Right renal pelvis (tissue), 4 donors: ENCODE measurements at places on chromosomes 16 and 17.

- no peak for DNase-seq
These were observed 45.0 kb downstream of the RHOT1 start for GRCh38 chr17:32187271-32187670.

- DNase-seq, result no peak
These were observed 293.8 kb upstream of the AXIN2 start for GRCh38 chr17:65855245-65855644.

DNA sequence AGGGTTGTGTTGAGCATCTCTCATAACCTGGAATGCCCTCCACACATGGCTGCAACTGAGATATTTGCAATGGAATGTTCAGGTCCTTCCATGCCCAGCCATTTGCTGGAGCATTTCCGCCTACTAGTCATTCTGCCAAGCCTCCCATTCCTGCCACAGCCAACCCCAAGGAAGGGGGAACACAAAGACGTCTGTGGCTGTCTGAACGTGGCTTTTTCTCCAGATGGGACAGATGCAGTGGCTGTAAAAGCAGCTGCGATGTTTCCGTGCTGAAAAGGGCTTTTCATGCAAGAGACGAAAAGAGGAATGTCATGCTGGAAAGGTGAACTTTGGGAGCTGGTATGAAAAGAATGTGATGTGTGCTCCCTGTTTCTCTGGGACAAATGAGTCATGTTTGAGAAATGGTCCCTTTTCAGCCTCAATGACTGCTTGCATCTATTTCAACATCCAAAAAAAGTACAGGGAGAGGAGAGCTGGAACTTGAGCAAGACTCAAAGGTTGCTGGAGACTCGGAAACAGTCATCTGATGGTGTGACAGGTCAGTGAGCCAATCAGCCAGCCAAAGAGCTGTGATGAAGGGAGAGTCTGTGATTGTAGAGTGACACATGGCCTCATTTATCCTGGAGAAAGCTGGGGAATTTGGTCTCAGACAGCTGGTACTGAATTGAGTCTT, 208.9 kb downstream of the SHISA9 start:
- DNase-seq, result peak; percentile 51

DNA sequence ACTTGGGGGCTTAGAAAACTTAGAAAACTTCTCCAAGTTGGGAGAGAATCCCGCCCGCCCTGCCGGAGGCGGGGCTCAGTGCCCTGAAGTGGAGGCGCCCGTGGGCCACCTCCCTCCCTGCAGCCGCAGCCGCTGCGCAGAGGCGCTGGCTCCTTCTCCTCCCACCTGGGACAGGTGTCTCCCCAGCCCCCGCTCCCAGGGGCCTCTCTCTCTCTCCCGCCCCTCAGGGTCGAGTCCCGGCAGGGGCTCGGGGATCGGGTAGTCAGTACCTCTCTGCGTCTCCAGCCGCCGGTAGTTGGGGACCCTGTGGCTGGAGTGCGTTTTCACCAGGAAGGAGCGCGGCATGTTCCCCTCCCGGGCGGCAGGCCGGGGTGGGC, 257 bp downstream of the SNAI3 start:
- DNase-seq, result no peak

DNA sequence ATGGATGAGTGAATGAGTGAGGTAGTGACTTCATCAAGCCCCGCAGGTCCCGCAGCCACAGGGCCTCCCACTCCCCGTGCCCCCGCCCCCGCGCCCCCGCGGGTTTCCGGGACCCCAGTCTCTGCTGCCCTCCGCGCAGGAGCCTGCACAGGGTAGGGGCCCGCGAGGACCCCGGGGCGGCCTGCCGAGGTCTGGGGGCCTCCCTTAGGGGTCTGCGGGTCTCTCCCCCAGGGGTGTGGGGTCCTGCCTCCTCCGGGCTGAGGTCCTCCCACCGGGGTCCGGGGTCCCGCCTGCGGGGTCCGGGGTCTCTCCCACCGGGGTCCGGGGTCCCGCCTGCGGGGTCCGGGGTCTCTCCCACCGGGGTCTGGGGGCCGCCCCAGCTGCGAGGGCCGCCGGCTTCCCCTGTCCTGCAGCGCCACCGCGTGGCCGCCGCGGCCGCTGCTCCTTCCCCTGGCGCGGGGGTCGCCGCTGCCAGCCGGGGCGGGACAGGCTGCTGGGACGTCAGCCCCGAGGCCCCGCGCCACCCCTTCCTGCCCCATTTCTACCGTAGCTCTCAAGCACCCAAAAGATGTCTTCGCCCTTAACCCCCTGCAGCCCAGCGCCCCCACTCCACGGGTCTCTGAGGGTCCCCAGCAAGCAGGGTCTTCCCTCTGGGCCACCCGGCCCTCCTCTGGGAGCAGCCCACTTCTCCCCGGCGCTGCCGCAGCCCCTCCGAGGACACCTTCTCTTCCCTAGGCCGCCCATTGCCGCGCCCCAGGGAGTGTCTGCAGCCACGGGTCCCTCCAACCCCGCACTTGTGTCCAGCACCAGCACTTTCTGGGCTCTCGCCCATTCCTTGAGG, 10.4 kb upstream of the CHMP6 start:
- no peak for DNase-seq

DNA sequence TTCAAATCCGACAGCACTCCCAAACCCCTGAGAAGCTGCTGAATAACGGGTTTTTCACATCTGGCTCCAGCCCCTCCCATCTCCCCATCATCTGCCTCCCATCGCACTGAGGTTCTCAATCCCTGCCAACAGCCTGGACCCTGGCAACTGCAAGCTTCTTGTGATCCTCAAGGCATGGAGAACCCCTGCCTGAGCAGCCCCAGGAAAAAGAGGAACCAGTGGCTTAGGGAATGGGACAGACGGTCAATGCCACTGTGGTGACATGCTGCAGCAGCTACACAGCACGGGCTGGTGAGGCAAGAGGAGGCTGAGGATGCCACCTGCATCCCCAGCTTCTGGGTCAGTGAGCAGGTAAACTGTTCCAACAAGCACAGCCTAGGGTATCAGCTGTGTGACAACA, 3.3 kb upstream of the MBTPS1 start:
- DNase-seq, result no peak

DNA sequence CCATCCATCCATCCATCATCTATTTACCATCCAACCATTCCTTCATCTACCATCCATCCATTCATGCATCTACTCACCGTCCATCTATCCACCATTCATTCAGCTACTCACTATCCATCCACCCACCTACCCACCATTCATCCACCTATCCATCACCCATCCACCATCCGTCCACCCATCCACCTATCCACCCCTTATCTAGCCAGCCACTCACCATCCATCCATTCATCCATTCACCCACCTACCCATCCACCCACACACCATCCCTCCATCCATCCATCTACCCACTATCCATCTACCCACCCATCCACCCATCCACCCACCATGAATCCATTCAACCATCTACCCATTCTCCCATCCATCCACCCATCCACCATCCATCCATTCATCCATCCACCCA, 26.6 kb downstream of the BCO1 start:
- DNase-seq, result no peak

GRCh38 chr16:78784771-78785170, 685.3 kb downstream of the WWOX start:
- no peak for DNase-seq

DNA sequence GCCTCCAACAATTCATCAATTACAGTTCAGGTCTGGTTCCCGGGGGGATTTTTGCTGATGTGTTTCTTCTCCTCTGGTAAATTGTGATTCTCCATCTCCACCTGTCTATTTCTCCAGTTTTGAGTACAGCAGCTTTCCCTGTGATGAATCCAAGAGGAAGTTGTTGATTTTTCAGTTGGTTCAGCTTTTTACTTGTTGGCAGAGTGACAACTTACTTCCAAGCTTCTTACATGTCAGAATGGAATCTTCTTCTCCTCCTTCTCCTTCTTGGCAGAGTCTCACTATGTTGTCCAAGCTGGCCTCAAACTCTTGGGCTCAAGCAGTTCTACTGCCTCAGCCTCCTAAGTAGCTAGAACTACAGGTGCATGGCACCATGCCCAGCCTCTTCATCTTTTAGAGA, 33.4 kb upstream of the TMEM92 start:
- no peak for DNase-seq

DNA sequence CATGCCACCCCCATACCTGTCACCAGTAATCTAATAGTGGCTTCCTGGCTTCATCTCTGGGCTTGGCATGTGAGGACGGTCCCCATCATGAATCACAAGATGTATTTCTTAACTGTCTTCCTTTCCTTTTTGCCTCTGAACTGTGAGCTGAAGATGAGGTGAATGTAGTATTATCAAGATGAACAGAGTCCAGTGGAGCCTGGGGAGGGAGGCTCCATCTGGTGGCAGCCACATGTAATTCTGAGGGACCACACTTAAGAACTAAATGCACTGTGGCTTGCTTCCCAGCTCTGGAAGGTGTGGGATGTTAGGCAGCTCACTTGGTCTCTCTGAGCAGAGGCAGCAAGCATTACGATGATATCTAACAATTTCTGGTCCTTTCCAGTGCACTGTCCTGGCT, 354.9 kb upstream of the ASIC2 start:
- no peak for DNase-seq

- DNase-seq, result no peak
These were observed at the start of gene CTRB1 for GRCh38 chr16:75218256-75219076. TSS of gene CTRB1 (plus strand) at chr16:75218988. CDS start at chr16:75219008, 20 bp downstream.

DNA sequence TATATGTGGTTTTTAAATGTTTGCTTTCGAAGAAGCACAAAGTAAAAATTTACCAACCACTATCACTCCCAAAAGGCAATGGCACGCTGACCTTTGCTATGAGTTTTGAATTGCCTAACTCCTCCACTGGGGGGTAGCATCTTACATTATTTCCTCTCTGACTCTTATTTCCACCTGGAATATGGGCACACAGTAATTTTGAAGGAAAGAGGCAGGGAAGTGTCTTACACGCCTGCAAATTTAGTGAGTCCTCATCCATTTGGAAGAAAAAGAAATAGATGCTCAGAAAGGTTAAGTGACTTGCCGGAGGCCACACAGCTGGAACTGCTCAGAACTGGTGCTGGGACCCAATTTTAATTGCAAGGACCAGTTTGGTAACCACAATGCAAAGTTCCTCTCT, 29.9 kb upstream of the IRX6 start:
- no peak for DNase-seq

DNA sequence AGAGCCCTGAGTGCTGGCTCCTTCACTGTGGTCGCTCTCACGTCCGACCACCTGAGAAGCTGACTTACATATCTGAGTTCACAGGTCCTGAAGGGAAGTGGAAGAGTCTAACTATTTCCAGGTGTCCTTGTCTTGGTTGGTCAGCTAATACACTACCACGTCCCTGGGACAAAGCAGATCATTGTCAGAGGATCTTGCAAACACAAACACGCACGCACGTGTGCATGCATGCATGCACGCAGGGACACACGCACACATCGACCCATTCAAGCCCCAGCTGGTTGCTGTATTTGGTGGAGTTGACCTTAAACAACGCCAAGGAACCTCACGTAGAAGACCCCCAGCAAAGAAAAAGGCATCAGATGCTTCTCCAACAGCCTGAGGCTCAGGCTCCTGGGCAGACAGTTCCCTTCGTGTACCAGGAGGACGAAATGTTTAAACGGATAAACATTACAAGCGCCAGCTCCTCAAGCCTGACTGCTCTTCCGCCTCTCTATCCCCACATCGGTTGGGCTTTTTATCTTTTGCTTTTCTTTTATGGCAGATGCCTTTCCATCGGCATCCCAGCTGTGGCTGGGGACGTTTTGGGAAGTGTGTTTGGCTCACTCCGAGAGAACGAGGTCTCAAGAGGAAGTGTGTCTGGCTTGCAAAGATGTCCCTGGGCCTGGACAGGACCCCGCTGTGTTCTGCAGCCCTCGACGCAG, 95.8 kb downstream of the TBC1D16 start:
- no peak for DNase-seq

GRCh38 chr17:81707725-81708646, 4.1 kb upstream of the SLC25A10 start:
- DNase-seq, result no peak

DNA sequence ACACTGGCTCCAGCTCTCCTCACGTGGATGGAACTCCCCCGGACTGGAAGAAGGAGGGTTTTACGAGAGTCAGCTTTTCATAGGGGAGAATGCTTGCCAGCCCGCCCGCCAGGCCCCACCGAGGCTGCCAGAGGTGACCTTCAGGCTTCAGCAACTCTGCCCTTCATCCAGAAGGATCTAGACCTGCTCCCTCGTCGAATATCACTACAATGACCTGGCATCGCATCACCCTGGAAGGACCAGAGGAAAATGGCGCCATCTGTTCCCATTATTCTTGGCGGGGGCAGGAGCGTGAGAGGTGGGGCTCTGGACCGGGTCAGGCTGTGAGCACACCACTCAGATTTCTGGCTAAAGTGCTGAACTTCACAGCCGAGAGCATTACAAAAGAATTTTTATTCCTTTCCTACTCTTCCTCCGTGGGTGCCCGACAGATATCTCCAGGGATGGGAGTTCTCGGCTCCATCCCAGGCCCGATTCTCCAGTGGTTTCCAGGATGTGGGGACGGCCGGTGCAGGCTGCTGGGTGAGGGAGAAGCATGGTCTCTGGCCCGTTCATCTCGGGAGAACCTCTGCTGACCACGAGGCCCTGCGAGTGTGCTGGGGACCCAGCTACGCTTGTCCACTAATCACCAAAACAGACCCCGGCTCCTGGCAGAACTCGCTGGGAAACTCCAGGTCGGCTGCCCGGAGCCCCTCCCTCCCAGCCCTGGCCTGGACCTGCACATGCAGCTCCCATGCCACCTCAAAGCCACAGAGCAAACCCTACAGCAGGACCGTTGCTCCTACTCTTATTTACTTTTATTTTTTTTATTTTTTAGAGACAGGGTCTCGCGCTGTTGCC, 36.8 kb upstream of the ZNF469 start:
- DNase-seq, result no peak

DNA sequence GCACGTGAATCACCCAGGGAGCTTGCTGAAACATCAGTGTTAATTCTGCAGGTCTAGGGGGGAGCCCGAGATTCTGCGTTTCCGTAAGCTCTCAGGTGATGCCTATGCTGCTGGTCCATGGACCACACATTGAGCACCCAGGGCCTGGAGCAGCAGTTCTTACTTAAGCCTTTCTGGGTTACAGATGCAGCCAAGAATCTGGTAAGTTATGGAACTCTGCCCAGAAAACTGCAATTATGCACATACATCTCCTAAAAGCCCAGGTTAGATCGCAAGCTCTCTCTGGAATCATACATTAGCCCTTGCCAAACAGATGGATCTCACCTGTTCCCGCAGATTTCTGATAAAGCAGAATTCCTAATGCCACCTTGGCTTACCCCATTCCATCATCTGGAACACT, 265.9 kb upstream of the SALL1 start:
- DNase-seq, result no peak

DNA sequence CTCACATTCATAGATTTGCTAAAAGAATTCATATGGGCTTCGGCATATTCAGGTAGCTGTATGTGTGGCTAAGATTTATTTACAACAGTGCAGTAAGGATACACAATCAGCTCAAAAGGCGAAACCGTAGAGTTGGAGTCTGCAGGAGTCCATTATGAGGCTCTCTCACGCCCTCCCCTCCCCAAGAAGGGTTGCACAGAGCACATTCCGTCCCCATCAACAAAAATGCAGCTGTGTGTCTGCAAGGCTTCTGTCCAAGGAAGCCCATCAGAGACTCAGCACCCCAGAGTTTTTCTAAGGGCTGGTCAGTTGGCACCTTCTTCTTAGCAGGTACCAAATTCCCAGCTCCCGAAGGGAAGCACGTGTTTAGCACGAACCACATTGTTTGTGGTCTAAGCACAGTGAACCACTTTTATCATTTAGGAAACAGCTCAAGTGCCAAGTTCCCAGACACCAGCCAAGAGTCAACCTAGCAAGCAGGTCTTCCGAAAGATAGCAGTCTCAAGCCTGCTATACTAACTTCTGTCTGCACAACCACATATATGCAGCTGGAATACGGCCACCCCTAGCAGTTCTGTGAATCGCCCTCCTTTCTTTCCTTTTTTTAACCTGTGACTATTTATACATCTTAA, 28.5 kb upstream of the MEAK7 start:
- no peak for DNase-seq

GRCh38 chr17:2214929-2215615, 88.5 kb downstream of the SMG6 start:
- no peak for DNase-seq

GRCh38 chr16:83802135-83802534, 5.6 kb upstream of the HSBP1 start:
- no peak for DNase-seq
